ENCODE measurements at places on chromosomes 3 and 15.

GRCh38 chr15:93829115-93829870 is 402.1 kb upstream of the MCTP2 start:
- DNase-seq = no peak

DNA sequence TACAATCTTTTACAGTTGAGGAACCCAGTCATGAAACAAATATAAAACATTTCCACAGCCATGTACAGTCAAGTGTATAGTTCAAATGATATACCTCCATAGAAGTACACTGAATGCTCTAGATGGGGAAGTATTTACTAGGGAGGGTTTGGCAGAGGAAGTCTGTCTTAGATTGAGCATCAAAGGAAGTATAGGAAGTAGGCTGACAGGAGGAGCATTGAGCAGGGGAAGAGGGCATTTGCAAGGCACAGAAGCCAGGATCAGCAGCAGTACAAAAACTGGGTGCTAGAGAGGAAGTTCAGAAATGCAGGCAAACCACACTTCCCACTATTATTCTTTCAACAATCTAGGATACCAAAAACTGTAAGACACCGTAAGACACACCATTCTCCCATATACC is 122.6 kb downstream of the ANO10 start:
- DNase-seq = no peak

GRCh38 chr3:23325466-23326065 is 122.4 kb downstream of the UBE2E2 start:
- DNase-seq = no peak

GRCh38 chr15:73156431-73157191 is 104.3 kb downstream of the NEO1 start:
- no peak for DNase-seq

DNA sequence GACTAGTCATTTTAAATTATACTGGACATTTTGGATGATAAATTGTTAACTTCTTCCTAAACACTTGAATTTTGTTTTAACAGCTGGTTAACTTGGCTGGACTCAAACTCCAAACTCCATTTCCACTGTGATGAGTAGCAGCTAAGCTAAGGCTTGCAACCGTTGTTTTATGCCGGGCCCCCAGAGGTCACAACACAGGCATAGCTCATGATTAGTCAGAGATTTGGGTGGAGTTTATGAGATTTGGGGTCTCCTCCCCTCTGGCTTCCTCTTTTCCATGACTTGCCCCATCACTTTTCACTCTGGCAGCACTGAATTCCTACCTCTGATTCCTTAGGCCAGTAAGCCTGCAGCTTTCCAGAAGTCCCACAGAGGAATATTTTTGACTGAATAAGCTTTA is 12.8 kb downstream of the THAP10 start:
- DNase-seq = no peak

DNA sequence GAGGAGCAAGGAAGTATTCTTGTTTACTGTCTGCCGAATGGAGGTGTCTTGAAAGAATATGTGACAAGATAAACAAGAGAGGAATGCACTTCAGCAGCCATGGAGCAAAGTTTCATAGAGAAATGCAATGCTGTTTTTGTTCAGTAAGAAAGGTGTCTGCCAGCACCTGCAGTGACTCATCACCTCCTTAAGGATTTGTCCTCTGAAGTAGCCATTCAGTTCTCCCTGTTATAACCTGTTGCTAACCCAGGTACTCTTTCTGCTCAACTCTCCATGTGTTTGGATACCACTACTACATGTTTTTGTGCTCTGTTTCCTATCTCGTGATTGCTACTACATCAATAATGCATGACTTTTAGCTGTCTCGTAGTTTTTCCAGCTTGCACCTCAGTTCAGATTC is 328.9 kb downstream of the CHL1 start:
- no peak for DNase-seq

DNA sequence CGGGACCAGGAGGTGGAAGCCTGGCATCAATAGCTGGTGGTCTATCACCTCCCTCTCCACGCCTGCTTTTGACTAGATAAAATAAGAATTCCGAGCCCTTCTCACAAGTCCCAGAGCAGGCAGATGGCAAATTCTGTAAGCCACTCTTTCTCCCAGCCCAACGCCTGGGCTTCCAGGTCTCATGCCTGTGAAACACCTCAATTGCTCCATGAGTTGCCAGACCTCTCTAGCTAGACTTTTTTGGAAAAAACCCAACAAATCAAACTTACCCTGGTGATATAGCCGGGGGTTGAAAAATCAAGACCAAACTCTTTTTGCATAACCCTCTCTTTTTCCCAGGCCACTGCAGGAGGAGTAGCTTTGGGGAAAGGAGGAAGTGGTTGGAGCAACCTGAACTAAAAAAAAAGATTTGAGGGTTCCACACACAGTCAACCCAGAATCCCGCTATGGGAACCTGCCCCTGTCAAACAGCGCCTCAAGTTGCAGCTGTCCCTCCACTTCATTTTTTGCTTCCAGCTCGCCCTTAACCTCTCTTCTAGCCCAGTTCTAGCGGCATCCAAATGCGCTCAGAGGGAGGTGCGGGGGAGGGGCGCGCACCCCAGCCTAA is 7.0 kb downstream of the BHLHE40 start:
- no peak for DNase-seq

GRCh38 chr15:83283138-83283812 is 1.2 kb downstream of the BNC1 start:
- peak; percentile 48 for DNase-seq

GRCh38 chr3:158801696-158802408 is at the start of gene MFSD1:
Gene MFSD1, plus strand, starts transcription at chr3:158802054. Its CDS starts 99 bp downstream, at chr3:158802153.
- peak; percentile 98 for DNase-seq

DNA sequence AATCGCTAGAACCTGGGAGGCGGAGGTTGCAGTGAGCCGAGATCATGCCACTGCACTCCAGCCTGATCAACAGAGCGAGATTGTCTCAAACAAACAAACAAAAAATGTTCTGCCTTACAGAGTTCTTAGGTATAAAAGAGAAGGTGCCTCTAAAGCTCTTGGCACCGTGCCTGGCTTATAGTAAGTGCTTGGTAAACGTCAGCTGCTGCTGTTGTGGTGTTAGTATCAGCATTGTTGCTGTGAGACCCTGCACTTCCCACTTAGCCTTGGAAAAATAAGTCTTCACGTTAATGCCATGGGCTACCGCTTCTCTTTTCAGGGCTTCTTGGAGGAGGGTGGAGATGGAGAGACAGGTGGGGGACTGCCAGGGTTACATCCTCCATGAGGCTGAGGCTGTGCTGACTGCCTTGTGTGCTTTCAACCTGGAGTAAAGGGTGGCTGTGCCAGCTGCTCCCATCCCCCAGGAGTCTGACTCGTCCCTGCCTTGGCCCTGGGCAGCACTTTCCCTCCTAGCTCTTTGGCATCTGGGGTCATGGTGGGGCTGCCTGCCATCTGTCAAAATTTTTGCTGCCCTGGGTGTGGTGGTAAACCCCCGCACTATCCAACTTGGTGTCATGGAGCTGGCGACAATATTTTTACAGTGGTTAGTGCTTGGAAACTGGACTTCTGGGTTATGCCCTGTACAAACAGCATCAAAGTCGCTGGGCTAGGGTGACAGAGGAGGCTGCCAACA is 17.8 kb downstream of the FLNB start:
- DNase-seq = no peak

- no peak for DNase-seq
Measured at GRCh38 chr15:35783203-35783602, 237.2 kb upstream of the DPH6 start.

GRCh38 chr3:12663401-12663935 is 449 bp downstream of the RAF1 start:
- DNase-seq = peak; percentile 58

GRCh38 chr15:41347236-41347635 is 14.6 kb downstream of the NUSAP1 start:
- DNase-seq = no peak

DNA sequence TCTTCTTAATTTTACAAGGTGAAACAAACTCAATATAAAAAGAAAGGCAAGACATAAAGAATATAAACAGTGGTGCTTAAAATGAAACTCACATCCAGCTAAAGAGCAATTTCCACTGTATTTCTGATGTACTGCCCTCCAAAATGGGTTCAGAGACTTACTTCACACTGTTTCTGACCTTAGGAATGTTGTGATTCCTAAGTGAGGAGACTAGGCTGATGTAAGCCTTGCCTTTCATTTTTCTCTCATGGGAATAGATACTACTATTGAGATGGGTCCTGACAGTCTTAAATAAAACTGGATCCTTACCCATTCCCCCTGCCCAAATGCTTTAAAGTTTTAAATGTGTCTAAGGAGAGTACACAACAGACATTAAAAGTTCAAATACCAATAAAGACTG is 86.9 kb downstream of the CBLB start:
- no peak for DNase-seq

DNA sequence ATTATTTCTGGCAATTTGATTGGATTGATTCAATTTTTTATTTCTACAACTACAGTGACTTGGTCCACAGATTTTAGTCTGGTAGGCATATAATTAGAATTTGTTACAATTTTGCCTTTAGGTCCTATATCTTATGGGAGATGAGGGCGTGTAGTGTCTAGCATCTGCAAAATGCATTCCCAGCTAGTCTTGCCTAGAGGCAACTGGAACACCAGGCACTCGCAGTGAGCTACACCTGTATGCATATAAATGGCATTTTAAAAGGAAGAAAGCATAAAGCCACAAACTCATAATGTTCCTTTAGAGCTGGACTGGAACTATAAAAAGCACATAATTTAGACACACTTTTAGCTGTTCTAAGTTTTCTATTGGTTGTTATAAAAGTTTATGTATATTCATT is 17.9 kb upstream of the SPPL2A start:
- DNase-seq = no peak

DNA sequence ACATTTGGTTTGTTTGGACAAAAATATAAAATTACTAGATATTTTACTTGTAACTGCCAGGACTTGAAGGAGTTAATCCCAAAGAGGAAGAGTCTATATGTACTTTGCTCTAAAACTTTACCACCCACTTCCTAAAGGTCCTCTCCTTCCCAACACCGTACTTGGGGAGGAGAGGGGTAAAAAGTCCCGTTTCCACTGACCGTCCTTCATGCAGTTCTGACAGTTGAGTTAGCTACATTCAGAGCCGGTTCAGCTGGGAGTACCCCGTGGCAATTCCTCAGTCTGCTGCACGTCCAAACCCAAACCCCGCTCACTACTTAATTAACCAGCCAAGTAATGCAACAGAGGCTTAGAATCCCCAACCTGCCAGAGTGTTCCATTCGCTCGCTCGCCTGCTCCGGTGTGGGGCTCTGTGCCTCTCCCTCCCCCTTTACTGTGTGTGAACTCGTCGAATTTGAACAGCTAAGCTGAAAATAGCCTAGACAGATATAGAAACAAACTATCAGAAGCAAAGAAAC is 519.7 kb downstream of the FOXP1 start:
- DNase-seq = peak; percentile 53

- DNase-seq = no peak
Measured at GRCh38 chr15:45544266-45545023, 21.9 kb upstream of the SLC30A4 start.

GRCh38 chr3:109685084-109686079 is 348.0 kb upstream of the DPPA4 start:
- peak; percentile 64 for DNase-seq

DNA sequence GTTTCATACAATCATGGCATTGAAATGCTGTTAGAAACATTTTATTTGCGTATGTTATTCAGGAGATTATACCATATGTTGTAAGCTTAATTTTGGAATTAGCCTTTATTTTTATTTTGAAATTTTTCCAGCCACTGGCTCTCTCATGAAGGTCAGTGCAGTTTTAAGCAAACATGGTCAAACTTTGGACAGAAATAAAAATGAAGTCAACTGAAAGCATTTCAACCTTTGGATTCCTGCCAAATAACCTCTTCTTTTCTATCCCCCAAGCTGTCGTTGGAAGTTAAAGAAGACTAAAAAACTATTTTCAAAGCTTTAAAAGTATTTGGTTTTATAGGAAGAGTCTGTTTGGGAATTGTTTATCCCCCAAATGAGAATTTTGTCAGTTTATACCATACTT is 846.6 kb downstream of the MCTP2 start:
- DNase-seq = no peak

DNA sequence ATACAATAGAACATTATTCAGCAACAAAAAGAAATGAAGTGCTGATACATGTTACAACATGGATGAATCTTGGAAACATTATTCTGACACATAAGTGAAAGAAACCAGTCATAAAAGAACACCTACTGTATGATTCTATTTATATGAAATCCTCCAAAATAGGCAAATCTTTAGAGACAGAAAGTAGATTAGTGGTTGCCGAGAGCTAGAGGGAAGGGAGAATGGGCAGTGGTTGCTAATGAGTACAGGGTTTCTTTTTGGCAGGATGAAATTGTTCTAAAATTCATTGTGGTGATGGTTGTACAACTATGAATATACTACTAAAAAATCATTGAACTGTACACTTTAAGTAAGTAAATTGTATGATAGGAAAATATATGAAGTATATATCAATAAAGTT is 6.3 kb upstream of the LRRC58 start:
- DNase-seq = no peak

DNA sequence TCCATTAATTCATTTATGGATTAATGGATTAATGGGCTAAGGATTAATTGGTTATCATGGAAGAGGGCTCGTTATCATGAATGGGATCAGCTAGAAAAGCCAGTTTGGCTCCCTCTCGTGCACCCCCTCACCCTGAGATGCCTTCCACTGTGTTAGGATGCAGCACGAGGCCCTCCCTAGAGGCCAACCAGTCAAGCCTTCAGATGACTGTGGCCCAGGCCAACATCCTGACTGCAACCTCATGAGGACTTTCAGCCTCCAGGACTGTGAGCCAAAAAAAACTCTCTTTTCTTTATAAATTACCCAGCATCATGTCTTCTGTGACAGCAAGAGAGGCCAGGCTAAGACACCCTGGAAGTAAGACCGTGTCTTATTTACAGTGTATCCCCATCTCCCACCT is 9.0 kb downstream of the EFCAB12 start:
- no peak for DNase-seq

- no peak for DNase-seq
Measured at GRCh38 chr3:187896646-187897045, 151.4 kb upstream of the BCL6 start.
